ENCODE measurements at places on chromosomes 12 and 14.

- no peak for DNase-seq
These were observed 11.5 kb downstream of the RIMKLB start for GRCh38 chr12:8709124-8709830.

- no peak for DNase-seq
These were observed 275.2 kb downstream of the RAD51B start for GRCh38 chr14:68094752-68095151.

GRCh38 chr12:93913845-93914244 lies 234.5 kb upstream of the PLXNC1 start:
- DNase-seq, result no peak

DNA sequence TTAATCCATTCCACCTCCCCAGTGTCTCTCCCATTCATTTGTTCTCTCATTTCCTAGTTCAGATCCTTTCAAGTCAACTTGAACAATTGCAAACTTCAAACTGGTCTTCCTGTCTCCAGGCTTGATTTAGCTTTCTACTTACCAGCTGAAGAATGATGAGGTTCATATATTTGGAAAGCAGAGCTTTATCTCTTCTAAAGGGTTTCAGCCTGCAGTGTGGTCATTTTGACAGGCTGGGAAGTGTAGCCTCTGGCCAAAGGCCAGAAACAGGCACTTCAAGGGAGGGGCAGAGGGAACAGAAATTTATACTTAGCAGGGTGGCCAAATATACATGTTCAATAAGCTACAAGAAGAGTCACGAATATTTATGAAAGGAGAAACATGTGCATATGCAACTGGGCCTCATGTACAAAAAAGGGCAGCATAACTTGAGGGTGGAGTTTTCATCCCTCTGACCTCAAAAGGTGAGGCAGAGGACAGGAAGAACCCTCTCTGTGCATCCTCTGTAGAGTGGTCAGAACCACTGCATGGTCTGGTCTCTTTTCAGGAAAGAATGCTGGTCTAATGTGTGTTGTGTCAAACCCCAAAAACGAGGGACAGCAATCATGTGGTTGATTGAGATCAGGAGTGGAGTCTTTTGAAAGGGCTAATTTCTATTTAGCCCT lies 34.0 kb upstream of the HECTD1 start:
- no peak for DNase-seq

DNA sequence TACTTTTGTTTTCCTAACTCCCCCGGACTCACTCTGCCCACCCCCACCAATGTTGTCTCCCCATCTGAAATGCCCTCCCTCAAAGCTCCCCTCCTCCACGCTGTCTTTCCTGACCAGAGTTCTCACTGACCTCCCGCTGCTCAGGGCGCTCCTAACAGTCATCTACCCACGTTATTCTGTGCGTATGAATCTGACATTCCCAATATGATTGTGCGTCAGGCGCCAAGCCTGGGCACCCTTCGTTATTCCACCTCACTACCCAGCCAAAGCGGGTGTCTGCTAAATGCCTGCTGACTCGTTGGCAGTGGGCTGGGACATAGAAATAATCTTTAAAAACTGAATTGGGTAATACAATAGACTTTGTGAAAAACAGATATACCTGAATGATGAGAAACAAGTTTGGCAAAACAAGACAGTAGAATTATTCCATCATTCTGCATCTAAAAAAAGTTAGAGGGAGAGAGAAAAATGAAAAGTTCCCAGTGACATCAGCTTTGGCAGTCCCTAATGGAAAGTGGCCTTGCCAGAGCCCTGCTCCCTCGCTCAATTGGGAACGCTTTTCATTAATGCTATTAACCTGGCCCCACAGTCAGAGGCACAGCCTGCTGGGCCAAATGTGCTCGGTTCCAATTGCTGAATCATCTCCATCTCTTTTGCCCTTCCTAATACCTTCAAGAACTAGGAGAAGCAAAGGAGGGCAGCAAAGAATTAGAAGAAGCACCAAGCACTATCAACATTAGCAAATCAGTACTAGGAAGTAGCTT lies 74.0 kb upstream of the PLXNC1 start:
- no peak for DNase-seq

All from neural progenitor cell (in vitro differentiated cells).